ENCODE measurements at places on chromosomes 4 and X. TPM values are rescaled to one million over a fixed set of nuclear protein-coding genes. Genes with fewer than 3 reads are reported as not detected.

- no peak for DNase-seq
Measured at GRCh38 chrX:133640161-133641015, 225.1 kb upstream of the GPC4 start.

DNA sequence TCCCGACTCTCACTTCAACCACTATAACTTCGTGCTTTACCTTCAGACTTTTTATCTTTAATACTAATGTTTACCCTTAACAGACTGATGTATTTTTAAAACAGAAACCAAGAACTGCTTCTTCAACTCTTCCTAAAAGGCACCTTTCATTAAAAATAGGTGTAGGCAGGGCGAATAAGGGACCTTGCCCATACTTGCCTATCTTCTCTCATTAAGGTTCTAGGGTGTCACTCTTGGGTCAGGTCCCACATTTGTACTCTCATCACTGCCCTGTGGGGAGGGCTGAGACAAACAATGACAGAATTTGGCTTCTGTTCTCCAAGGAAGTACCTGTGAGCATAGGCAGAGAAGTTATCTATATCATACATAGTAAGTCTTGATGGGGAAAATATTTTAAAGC lies 69.7 kb downstream of the ANKRD50 start:
- DNase-seq = no peak

DNA sequence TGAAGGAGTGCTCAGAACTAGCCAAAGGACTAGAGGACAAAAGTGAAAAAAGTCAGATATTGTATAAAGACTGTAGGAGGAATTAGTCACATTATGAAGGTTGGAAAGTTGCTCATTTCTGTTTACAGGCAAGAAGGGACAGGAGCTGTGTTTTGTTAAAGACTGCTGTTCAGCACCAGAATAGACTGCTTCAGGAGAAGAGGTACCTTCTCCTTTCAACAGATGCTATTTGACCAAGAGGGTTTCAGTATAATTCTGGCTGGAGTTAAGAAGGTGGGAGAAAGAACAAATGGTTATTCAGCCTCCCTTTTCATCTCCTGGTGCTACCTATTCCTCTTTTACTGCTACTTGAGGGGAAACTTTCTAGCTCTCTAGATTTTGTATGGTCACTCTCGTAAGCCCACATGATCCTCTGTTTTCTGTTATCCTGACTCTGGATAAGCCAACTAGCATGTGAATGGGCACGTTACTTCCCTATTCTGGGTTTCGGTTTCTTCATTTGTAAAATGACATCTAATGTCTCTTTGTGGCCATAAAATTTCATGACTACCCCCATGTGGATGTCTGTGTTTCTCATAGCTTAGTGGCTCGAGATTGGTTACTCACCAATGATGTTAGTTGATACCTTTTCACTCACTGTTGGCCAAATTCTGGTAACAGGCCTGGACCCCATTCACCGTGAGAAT lies 68.9 kb downstream of the SH2D1A start:
- DNase-seq = no peak

DNA sequence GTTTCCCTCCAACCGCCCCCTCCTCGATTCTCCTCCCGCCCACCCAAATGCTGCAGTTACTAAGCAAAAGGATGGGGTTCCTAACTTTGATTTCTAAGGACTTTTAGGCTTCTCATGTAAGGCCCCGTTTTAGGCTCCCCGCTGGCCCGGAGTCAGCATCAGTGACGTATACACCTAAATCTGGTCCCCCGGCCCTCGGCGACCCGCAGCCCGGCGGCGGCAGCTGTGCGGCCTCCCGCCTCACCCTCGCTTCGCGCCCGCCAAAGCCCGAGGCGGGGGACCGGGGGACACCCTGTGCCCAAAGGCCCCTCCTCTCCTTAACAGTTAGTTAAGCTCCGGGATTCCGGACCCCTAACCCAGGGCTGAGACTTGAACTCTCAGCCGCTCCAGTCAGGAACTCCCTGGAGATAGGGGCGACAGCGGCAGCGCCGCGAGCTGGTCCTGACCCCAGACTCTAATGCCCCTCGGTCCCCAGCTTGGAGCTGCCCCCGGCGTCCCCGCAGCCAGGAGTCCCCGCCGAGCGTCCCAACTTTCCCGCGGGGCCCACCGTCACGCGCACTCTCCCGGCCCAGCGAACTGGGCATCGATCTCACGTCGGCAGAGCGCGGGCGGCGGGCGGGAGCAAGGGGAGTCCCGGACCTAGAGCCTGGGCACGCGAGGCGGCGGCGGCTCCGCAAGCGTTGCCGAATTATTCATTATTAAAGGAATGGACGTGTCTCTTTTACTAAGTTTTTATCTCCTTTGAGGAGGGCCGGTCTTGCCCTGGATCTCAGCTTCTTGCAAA lies 1.5 kb upstream of the NR3C2 start:
- no peak for DNase-seq

GRCh38 chrX:1754077-1754476 lies 139.2 kb downstream of the ASMT start:
- DNase-seq = no peak

GRCh38 chrX:78383594-78383993 lies 56.2 kb upstream of the CYSLTR1 start:
- no peak for DNase-seq

DNA sequence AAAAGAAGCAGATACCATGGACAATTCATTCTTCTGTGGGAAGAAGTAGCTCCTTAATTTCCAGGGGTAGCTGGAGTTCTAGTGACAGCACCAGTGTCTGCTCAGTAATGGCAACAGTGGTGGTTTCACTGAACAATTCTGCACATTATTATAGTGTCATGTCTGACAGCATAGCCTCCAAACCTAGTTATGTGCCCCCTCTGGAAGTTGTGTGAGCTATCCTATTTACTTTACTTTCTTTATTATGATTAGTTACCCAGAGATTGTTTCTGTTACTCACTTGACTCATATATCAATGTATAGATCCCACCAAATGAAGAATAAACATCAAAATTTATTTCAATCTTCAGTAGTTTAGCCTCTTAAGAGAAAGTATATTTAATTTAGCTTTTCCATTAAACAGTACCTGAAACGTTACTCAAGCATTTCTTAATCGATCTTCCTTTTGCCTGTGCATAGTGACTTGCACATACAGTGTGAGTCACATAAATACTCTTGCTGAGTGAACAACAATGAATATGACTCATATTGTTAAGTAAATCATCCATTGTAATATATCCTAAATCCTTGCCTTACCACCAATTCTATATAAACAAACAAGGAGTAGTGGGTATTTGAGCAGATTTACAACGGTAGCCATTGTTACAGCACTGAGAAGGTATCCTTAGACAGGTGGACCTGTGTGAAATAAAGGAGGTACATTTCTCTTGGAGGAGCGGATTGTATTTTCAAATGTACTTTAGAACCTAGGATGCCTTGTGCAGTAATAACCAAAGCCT lies 534.7 kb downstream of the ANKRD50 start:
- DNase-seq = peak; percentile 49

- no peak for DNase-seq
Measured at GRCh38 chr4:16197876-16198665, 28.2 kb downstream of the TAPT1 start.

DNA sequence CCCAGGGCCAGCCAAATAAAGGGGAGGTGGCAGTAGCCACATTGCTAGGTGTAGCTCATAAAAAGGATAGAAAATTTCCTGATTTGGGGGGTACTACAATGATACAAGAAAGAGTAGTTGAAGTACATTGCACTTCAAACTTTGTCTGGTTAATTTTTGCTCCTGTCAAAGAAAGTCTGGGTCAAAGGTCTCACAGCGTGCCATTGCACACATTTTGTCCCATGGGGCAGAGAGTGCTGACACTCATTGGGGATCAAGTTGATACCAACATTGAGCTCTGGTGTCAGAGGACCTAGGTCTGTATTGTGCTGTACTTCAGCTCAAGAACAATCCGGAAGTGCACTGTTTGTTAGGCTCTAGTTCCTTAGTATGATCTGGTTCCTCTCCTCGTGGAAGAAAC lies 229.2 kb upstream of the AGTR2 start:
- DNase-seq = no peak

GRCh38 chrX:15269618-15270521 lies at the start of gene ASB9:
ASB9 (minus strand) TSS chrX:15270083; CDS start chrX:15269874, 209 bp downstream.
- peak; percentile 86 for DNase-seq

DNA sequence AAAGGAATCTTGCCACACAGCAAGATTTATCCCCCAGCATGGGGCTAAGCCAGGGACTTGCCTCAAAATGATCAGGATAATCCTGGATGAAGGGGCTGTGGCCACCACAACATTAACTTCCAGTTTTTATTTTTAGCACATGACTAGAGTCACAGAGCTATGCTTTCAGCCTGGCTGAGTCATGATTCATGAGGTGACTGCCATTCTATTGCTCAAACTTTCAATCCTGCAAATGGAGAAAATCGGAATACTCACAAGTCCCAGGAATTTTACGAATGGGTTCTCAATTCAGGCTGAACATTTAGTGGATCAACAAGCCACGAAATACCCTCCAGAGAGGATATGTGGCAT lies 70.7 kb upstream of the HPGD start:
- DNase-seq = peak; percentile 31

DNA sequence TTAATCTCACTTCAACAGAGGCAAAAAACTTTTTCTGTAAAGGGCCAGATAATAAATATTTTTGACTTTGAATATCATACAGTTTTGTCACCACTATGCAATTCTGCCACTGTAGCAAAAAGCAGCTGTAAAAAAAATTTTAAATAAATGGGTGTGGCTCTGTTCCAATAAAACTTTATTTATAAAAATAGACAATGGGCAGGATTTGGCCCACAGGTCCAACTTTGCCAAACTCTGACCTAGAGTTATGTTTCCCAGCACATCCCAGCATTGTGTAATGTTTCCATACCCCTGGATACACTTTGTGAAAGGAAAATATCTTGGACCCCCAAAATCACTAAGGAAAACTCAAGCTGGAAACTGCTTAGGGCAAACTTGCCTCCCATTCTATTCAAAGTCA lies 94.9 kb upstream of the USP38 start:
- no peak for DNase-seq

DNA sequence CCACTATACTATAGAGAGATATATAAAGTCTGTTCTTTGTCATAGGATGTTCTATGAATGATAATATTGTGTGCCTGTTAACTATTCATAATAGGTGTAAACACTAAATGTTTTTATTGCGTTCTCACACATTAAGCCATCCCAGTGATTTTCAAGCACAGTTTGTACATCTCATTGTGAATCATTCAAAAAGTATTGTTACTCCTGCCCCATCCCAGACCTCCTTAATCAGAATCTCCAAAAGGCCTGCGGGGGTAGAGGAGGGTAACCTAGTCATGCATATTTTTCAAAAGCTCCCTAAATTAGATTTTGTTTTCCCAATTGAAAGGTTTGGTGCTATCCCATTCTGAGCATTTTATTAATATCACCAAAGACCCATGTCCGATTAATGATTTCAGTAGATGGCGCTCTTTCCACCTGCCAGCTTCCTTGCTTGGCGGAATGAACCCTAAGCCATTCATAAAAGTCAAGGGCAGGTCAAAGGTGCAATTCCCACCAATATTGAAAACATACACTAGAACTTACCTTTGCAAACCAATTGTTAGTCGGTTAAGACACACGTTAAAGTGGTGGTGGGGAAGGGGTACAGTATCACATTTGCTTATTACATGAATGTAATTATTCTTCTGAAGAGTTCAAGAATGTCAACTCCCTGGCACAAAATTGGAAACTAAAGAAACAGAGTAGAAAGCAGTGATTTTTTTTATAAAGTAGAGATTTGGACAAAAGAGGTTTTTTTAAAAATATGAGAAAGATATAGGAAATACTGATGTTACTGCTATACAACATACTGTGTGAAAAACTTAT lies 5.8 kb upstream of the TET2 start:
- DNase-seq = no peak

GRCh38 chr4:113350576-113350975 lies 301.1 kb downstream of the ANK2 start:
- DNase-seq = no peak

- DNase-seq = no peak
Measured at GRCh38 chr4:38456096-38456495, 207.9 kb upstream of the KLF3 start.

- no peak for DNase-seq
Measured at GRCh38 chrX:112651766-112652165, 28.0 kb downstream of the LHFPL1 start.

DNA sequence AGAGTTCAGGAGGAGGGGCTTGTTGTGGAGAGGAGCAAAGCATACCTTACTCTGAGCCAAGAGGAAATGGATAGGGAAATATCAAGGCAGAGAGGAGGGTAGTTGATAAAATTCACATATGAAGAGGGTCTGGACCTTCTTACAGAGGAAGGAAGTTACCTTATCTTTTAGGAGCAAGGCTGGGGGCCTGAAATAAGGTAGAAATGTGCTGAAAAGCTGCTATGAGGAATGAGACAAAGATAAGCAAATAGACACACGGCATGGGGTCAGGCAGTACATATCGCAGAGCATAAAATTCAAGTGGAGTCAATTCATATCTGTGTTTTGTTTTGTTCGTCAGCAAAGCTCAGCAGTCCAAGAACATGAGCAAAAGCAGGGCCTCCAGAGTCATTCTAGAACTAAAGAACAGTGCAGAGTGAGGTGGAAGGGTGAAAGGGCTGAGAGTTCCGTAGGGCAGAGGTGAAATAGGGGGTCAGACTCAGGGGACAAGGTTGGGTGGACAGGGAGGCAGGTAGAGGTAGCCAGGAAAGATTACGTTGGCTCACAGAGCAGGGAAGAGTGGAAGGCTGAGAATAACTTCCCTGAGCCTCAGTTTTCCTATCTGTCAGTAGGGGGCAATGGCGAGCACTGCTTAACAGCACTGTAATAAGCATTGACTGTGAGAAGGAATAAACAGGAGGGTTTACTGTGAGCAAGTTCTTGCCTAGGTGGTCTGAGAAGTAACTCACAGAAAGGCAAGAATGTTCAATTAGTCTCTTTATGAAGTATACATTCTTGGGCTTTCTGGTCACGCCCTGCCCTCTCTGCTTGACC lies 9.2 kb downstream of the VSIG4 start:
- DNase-seq = no peak

DNA sequence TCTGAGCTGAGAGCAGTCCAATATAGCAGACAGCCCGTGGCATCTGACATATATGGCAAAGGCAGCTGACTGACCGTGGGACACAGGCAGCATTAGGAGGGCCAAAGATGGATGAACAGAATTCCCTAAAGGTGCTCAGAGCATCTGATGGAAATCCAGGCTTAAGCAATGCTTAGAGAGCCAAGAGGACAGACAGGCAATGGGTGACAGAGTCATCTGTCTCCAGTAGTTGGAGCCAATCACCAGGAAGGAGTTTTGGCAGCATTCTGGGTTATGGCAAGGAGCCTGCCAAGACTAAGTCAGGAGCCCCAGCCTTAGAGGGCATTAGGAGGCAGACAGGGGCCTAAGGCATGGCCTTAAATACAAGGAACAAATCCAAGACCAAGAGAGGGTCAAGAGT lies 153.3 kb upstream of the USP9X start:
- no peak for DNase-seq

- DNase-seq = no peak
Measured at GRCh38 chr4:80213117-80213815, 16.0 kb downstream of the PRDM8 start.

- no peak for DNase-seq
Measured at GRCh38 chrX:136450050-136450830, 37.5 kb upstream of the BRS3 start.

Gene GABRG1
- not detected for total RNA-seq

Gene GPRASP1
- 0.98 TPM for total RNA-seq

Gene IL9R
- 0.07 TPM for total RNA-seq

Gene EMCN
- not detected for total RNA-seq

Gene PABPC1L2B
- not detected for total RNA-seq

Gene ENAM
- 0.14 TPM for total RNA-seq

All from epithelial cell of proximal tubule (primary cell).